ENCODE measurements at places on chromosomes 3 and 15. TPM values are rescaled to one million over a fixed set of nuclear protein-coding genes. Genes with fewer than 3 reads are reported as not detected.

ATP2C1 gene
- total RNA-seq: 63.8 TPM

PLA2G4F gene
- not detected for total RNA-seq

CYP11A1 gene
- not detected for total RNA-seq

STT3B gene
- total RNA-seq: 199 TPM

PTH1R gene
- not detected for total RNA-seq

GOLGA6B gene
- total RNA-seq: not detected

DUT gene
- 282 TPM for total RNA-seq

TTLL13 gene
- total RNA-seq: 0.58 TPM

FGF7 gene
- not detected for total RNA-seq

CNTN3 gene
- total RNA-seq: not detected

ALCAM gene
- 12.9 TPM for total RNA-seq

CDC25A gene
- total RNA-seq: 20.1 TPM

C3orf70 gene
- 0.03 TPM for total RNA-seq

SLC12A1 gene
- not detected for total RNA-seq

DNAH12 gene
- 0.05 TPM for total RNA-seq

SCG3 gene
- not detected for total RNA-seq

ULK3 gene
- 74.9 TPM for total RNA-seq

FANCD2OS gene
- not detected for total RNA-seq

EXD1 gene
- total RNA-seq: not detected

HRG gene
- not detected for total RNA-seq

STRIT1 gene
- not detected for total RNA-seq

GRM2 gene
- total RNA-seq: 2.4 TPM

PDZRN3 gene
- not detected for total RNA-seq

PIAS1 gene
- total RNA-seq: 43.4 TPM

UPK1B gene
- total RNA-seq: not detected

GAP43 gene
- not detected for total RNA-seq

GATA2 gene
- total RNA-seq: 0.23 TPM

TM6SF1 gene
- 20.4 TPM for total RNA-seq

All from activated CD4-positive, alpha-beta memory T cell treated with anti-CD3 and anti-CD28 coated beads, Interleukin-2, amount 10 ng/mL, durations not matched to agents 7 days and 5 days (primary cell).